Activated CD4-positive, alpha-beta T cell treated with anti-CD3 and anti-CD28 coated beads, Interleukin-2, amount 50 U/mL, for 1 hour (primary cell): ENCODE measurements at places on chromosomes 3 and 15.
A peak's percentile ranks its signal among the peaks of the same experiment; 100 is the strongest.

GRCh38 chr15:79341396-79341795 lies 30.5 kb downstream of the TMED3 start:
- DNase-seq: no peak

- no peak for DNase-seq
These were observed 205.4 kb downstream of the EPHB1 start for GRCh38 chr3:135000465-135000864.

DNA sequence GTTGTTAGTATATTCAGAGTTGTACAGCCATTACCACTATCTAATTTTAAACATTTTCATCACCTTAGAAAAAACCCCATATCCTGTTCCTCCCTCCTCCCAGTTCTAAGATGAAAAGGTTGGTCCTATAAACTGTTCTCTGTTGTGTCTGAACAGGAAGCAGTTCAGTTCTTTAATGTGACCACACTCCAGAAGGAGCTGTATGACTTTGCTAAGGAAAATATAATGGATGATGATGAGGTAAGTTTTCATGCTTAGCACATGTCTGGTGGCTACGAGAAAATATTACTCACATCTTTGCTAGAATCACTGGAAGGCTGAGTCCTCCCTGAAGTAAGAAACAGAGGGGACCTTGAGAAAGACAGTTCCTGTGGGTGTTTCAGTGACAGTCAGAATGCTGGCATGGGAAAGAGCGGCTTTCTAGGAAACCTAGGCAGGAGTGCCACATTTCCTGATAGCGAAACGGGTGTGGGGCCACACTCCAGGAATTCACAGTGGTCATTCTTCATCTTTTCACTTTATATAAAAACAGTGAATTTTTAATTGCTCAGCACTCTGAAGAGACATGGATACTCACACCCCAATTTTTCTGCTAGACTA lies 20.3 kb downstream of the CRTAP start:
- no peak for DNase-seq

GRCh38 chr15:81939604-81940440 lies 106.0 kb downstream of the MEX3B start:
- no peak for DNase-seq

DNA sequence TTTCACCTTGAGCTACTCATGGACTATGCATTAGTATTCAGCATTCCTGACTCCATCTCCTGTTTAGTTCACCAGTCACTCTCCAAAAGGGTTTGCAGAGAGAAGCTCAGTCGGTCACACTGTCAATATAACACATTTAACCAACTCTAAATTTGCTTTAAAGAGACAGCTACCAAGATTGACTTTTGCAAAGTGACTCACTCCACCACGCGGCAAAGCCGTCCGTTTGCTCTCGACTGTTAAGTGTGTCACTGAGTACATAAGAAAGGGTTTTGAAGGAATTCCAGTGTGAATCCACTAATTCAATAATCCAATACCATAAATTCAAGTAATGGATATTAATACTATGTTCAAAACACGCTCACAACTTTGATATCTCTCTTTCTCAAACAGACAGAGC lies 1006.7 kb upstream of the NR2F2 start:
- no peak for DNase-seq

GRCh38 chr15:45635191-45635638 lies 386 bp downstream of the SQOR start:
- DNase-seq: peak; percentile 62
